Skeletal muscle cell (primary cell): ENCODE measurements at places on chromosomes 12 and 14.

GRCh38 chr12:53480491-53481442 lies 18.5 kb downstream of the MAP3K12 start:
- no peak for DNase-seq

- no peak for DNase-seq
Observed at GRCh38 chr14:102333390-102333789, 13.8 kb downstream of the ZNF839 start.

DNA sequence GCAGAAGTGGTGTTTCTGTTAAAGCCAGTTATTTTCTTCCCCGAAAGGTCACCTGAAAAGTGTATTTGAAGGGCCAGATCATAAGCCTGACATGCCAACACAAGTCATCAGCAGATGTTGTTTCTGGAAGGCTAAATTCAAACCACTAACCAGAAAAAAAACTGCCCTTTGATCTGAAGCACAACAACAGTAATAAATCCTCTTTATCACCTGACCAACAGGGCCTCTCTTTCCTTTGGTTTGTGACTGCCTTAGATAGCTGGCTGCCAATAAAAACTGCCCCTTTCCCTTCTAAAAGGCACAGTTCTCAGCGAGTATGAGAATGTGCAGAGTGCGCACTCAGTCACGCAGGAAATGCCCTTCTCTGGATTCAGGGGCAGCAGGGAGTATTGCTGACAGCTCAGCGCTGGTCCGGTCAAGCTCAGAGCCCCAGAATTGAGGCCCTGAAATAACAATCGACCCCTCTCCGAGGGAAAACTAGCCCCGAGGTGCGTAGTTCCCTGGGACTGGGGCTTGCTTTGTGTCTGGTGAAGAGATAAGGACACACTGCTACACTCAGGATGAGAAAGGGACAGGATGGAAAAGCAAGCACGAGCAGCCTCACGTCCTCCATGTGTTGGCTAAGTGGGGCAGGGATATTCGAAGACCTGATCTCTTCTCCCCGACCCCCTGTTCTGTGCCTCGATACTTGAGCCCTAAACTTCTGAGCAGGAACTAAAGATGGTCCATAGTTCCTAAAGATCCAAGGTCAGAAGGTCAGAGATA lies 184.2 kb upstream of the GZMB start:
- DNase-seq = peak; percentile 45

DNA sequence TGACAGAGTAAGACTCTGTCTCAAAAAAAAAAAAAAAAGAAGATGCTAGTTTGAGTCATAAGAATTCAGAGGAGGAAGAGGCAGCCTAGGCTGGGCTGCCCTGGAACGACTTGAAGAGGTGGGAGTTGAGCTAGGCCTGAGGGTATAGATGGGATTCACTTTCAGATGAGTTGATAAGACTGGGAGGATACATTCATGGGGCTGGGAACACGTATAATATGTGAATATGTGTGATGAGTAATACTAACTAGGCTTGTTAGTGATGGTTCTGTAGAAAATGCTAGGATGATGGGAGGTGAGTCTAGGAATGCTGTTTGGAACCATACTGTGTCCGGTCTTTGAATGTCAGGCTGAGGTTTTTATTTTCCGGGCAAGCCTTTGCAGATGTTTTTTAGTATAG lies 9.0 kb downstream of the PLEKHA5 start:
- DNase-seq = no peak

- DNase-seq = no peak
Observed at GRCh38 chr14:100442498-100443490, 119.7 kb downstream of the SLC25A47 start.

- DNase-seq = no peak
Observed at GRCh38 chr14:25371068-25371467, 321.1 kb upstream of the STXBP6 start.
